Right lobe of liver (tissue), 6 donors: ENCODE measurements at places on chromosomes 4 and X.

GRCh38 chr4:62627671-62628070 is 1427.5 kb downstream of the ADGRL3 start:
- H3K36me3 ChIP-seq = no peaks in the 10 kb centered on the region
- H3K27ac ChIP-seq = no peak overlapping the region
- no peak overlapping the region for H3K4me3 ChIP-seq
- no peak for DNase-seq

GRCh38 chr4:171985129-171985528 is 171.9 kb downstream of the GALNTL6 start:
- DNase-seq = no peak
- H3K4me1 ChIP-seq = no peaks in the 10 kb centered on the region
- no peak overlapping the region for H3K27ac ChIP-seq
- H3K27me3 ChIP-seq = no peaks in the 10 kb centered on the region
- no peak overlapping the region for H3K4me3 ChIP-seq

- no peaks in the 10 kb centered on the region for H3K27me3 ChIP-seq
- no peaks in the 10 kb centered on the region for H3K36me3 ChIP-seq
- H3K27ac ChIP-seq = no peak overlapping the region
- no peaks in the 10 kb centered on the region for H3K4me1 ChIP-seq
- H3K4me3 ChIP-seq = no peak overlapping the region
Observed at GRCh38 chr4:5619913-5620625, 88.3 kb downstream of the EVC2 start.

GRCh38 chr4:23117826-23118225 is 425.1 kb downstream of the GBA3 start:
- DNase-seq = no peak
- H3K27me3 ChIP-seq = no peaks in the 10 kb centered on the region
- H3K4me1 ChIP-seq = no peaks in the 10 kb centered on the region

- no peaks in the 10 kb centered on the region for H3K36me3 ChIP-seq
- DNase-seq = no peak
- H3K4me3 ChIP-seq = no peak overlapping the region
- H3K4me1 ChIP-seq = no peaks in the 10 kb centered on the region
- H3K27ac ChIP-seq = no peak overlapping the region
- H3K27me3 ChIP-seq = no peaks in the 10 kb centered on the region
Observed at GRCh38 chrX:39665830-39666518, 431.8 kb downstream of the BCOR start.

- no peaks in the 10 kb centered on the region for H3K36me3 ChIP-seq
- no peak overlapping the region for H3K27ac ChIP-seq
- H3K27me3 ChIP-seq = no peaks in the 10 kb centered on the region
- H3K4me1 ChIP-seq = no peaks in the 10 kb centered on the region
Observed at GRCh38 chr4:14920237-14920636, 82.0 kb upstream of the CPEB2 start.

DNA sequence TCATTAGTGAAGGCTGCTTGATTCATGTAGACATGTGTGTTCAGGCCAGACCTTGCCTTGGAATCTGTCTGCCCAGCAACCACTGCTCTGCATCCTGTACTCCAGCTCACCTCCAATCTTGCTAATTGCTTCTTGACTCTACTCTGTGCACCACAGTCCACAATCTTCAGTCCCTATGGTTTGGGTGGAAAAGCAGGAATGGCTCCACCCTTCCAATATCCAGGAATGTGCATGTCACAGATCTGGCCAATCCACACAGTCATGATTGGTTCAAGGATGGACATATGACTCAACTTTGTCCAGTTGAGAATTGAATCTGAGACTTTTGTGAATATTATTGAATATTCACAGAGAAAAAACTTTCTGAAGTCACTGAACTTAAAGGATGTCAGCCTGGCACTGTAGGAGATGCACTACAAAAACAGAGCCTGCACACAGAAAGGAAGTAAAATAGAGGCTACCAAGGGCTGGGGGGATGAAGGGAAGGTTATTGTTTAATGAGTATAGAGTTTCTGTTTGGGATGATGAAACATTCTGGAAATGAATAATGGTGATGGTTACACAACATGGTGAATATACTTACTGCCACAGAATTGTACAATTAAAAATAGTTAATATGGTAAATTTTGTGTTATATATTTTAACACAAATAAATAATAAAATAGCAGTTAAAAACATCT is 161.3 kb upstream of the USP38 start:
- H3K4me1 ChIP-seq = no peaks in the 10 kb centered on the region
- H3K4me3 ChIP-seq = no peak overlapping the region
- no peaks in the 10 kb centered on the region for H3K27me3 ChIP-seq
- H3K36me3 ChIP-seq = no peaks in the 10 kb centered on the region
- no peak for DNase-seq
- no peak overlapping the region for H3K27ac ChIP-seq

DNA sequence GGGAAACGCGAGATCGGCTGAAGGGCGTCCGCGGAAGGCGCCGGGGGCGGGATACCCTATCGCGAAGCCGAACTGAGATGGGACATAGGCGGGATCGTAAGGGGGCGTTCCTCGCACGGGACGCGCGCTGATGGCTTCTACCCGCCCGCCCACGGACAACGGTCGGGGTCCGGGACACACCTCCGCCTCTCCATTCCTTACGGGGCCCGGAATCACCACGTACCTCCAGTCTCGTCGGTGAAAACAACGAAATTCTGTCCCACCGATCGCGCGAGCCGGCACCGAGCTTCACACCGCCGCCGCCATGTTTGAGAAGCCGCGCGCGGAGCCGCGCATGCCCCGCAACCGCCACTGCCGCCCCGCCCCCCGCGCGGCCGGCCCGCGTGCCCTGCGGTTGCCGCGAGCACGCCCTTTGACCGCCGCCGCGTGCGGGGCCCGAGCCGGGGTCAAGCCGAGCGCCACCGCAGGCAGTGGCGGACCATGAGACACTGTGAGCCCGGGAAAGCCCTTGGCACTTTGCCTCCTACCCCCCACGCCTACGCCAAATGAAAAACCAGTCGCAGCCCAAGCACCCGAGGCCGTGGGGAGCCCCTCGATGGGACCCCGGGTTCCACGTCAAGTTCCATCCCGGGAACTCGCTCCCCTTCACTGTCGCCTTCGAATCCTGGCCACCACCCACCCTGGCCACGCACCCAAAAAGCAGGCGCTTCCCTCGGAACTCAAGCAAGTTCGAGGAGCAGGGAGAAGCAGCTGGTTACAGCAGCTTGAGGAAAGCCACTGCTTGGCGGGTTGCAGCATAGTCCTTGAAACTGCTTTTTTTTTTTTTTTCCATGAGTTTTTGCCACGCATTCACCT is at the start of gene SCML2:
SCML2 (minus strand) TSS at position 320 of the 855 bp plus-strand sequence. CDS start 20,617 bp downstream, outside the sequence.
- no peaks in the 10 kb centered on the region for H3K27me3 ChIP-seq
- H3K4me1 ChIP-seq = peaks cover 3% of the 10 kb centered on the region
- no peak within 1 kb of the TSS for H3K27ac ChIP-seq
- DNase-seq = peak; percentile 47
- H3K4me3 ChIP-seq = peak within 1 kb of the TSS; percentile 53
- no peaks in the 10 kb centered on the region for H3K36me3 ChIP-seq

DNA sequence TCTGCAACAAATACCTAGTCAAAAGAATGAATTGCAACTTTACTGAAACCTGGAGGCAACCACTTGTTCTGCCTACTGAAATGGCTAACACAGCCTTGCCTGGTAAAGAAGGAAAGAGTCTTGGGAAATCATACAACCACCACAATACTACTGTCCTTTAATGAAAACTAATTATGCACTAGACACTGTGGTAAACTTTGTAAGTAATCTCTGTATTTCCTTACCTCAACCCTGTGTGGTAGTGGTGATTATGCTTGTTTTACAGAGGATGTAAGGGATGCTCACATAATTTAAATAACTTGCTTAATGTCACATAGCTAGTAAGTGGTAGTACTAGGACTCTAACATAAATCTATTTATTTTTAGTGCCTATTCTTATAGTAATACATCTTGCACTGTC is 44.7 kb downstream of the TMEM156 start:
- no peak overlapping the region for H3K4me3 ChIP-seq
- no peaks in the 10 kb centered on the region for H3K27me3 ChIP-seq
- no peak overlapping the region for H3K27ac ChIP-seq

GRCh38 chr4:8334786-8335460 is 65.4 kb downstream of the HTRA3 start:
- H3K4me3 ChIP-seq = no peak overlapping the region
- no peaks in the 10 kb centered on the region for H3K36me3 ChIP-seq
- H3K27ac ChIP-seq = no peak overlapping the region
- no peaks in the 10 kb centered on the region for H3K27me3 ChIP-seq

DNA sequence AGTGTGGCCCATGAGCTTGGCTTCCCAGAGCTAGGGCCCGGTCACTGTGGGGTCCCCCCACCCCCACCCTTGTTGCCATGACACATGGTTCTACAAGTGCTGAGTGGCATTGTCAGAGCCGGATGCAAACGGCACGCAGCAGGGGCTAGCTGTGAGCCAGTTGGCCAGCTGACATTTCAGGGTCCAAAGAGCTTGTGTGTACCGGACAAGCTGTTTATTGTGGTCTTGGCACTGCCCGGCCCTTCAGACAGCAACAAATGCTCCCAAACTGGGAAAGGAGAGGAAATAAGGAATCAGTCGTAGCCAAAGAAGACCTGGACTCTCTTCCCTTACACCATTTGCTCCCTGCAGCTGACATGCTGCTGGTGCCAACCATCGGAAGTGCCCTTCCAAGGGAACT is 36.8 kb downstream of the TSC22D3 start:
- H3K4me3 ChIP-seq = no peak overlapping the region
- peaks cover 3% of the 10 kb centered on the region for H3K4me1 ChIP-seq
- H3K36me3 ChIP-seq = no peaks in the 10 kb centered on the region
- peak; percentile 71 for DNase-seq
- no peak overlapping the region for H3K27ac ChIP-seq

GRCh38 chr4:71081192-71081591 is 87.7 kb downstream of the DCK start:
- no peak overlapping the region for H3K4me3 ChIP-seq
- H3K27ac ChIP-seq = no peak overlapping the region
- no peaks in the 10 kb centered on the region for H3K36me3 ChIP-seq
- H3K4me1 ChIP-seq = no peaks in the 10 kb centered on the region
- no peaks in the 10 kb centered on the region for H3K27me3 ChIP-seq

DNA sequence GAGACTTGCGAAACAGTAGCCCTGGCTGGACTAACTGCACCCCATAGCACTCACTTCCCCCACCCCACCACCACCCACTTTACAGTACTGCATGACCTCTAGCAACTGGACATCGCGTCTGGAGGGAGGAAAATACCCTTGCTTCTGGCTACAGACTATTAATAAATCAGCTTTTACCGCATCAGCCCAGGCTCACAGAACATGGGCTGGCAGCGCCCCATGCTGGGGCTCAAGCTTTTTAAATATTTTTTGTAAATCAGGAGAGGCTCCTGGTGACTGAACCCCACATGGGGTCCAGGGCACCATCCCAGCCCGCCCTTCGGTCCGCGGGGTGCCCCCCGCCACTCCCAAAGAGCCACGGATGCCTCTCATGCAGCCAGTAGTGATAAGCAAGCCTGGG is 2.7 kb downstream of the HS6ST2 start:
- H3K4me1 ChIP-seq = no peaks in the 10 kb centered on the region
- H3K27me3 ChIP-seq = peaks cover 9% of the 10 kb centered on the region
- no peak overlapping the region for H3K4me3 ChIP-seq
- no peak overlapping the region for H3K27ac ChIP-seq
- DNase-seq = no peak
- H3K36me3 ChIP-seq = no peaks in the 10 kb centered on the region

GRCh38 chrX:41921492-41922430 is 1.6 kb downstream of the CASK start:
- H3K4me1 ChIP-seq = no peaks in the 10 kb centered on the region
- no peak for DNase-seq
- peak overlapping the region; percentile 55 for H3K27ac ChIP-seq
- H3K36me3 ChIP-seq = no peaks in the 10 kb centered on the region
- H3K27me3 ChIP-seq = no peaks in the 10 kb centered on the region
